Naive thymus-derived CD4-positive, alpha-beta T cell (primary cell): ENCODE measurements at places on chromosomes 2 and 18.

GRCh38 chr2:201218780-201219179, 35.8 kb downstream of the CASP10 start:
- no peak for DNase-seq

GRCh38 chr2:172226244-172227061, 123.8 kb upstream of the DLX2 start:
- DNase-seq, result peak; percentile 36

- peak; percentile 25 for DNase-seq
Measured at GRCh38 chr2:101173707-101174295, 22.6 kb upstream of the TBC1D8 start.

DNA sequence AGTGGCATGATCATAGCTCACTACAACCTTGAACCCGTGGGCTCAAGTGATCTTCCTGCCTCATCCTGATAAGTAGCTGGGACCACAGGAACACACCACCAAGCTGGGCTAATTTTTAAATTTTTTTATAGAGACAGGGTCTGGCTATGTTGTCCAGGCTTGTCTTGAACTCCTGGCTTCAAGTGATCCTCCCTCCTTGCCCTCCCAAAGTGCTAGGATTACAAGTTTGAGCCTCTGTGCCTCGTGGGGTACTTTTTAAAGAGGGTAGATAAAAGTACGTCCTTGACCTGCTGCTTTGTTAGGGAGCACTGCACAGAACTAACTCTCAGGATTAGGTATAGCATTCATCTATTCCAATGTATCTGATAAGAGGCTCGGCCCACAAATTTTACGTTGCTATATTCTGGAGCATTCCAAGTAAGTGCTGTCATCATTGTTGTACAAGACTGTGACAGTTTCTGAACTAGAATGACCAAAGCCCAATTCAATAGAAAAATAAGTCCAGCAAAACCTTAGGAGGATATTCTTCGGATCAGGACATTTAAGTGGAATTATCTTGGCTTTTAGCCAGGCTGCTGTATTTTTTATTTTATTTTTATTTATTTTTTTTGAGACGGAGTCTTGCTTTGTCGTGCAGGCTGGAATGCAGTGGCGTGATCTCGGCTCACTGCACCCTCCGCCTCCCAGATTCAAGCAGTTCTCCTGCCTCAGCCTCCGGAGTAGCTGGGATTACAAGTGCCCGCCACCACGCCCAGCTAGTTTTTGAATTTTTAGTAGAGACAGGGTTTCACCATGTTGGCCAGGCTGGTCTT, 4.1 kb downstream of the MTCL1 start:
- no peak for DNase-seq

GRCh38 chr2:84807063-84807485, 73.8 kb downstream of the TRABD2A start:
- no peak for DNase-seq

DNA sequence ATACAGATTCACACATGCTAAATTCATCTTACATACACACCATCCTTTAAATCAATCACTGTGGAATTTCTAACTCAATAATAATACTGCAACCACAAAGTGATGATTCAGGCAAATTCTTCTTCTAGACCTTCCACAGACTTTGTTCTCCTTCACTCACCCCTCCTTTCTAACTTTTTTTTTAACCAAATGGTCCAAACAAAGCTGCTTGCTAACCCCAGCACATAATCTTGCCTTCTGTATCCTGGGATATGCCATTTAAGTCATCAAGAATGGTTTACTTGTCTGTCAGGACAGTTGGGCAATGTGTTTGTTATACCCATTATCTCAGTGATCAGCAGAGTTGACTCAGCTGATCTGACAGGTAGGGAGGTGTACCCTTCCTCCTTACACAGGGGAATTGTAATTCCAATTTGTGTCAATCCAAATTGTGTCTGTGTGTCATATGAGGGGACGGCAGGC, 10.0 kb downstream of the SLC40A1 start:
- DNase-seq, result no peak
